Mesenteric fat pad (tissue), 1 donor: ENCODE measurements at places on chromosomes 12 and 14. TPM values are rescaled to one million over a fixed set of nuclear protein-coding genes. Genes with fewer than 3 reads are reported as not detected.

Gene ANKRD33
- not detected for total RNA-seq

Gene RHOJ
- total RNA-seq = 14.5 TPM

Gene ZC2HC1C
- 3.1 TPM for total RNA-seq

Gene TEX22
- not detected for total RNA-seq

Gene APOF
- total RNA-seq = not detected

- no peak for DNase-seq
These were observed 156.3 kb downstream of the TMX1 start for GRCh38 chr14:51396222-51396815.

- DNase-seq = no peak
These were observed 194.8 kb downstream of the SLC41A2 start for GRCh38 chr12:104763168-104763805.

DNA sequence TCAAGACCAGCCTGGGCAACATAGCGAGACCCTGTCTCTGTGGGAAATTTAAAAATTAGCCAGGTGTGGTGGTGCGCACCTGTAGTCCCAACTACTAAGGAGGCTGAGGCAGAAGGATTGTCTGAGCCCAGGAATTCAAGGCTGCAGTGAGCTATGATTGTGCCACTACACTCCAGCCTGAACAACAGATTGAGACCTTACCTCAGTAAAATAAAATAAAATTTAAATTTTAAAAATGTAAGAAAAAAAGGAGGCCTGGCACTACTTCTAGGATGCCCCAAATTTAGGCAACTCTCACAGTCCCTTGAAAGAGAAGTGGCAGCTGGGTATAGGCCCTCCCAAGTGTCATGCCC lies 918 bp upstream of the INHBE start:
- DNase-seq = no peak

DNA sequence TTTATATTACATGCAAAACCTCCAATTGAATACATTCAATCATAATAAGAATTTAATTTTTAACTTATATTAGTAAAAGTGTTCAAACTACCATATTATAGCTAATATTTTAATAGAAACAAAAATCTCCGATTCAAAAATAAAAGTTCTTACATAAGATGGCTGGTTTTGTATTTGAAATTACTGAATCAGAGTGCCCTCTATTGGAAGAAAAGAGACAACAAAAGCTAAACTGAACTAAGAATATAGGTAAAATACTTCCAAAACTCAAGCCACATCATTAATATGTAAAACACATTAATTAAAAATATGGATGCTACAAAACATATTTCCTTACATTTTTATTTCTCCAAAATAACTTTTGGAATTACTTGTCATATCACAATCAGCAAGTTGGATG lies 120.3 kb downstream of the GARIN6 start:
- DNase-seq = no peak

DNA sequence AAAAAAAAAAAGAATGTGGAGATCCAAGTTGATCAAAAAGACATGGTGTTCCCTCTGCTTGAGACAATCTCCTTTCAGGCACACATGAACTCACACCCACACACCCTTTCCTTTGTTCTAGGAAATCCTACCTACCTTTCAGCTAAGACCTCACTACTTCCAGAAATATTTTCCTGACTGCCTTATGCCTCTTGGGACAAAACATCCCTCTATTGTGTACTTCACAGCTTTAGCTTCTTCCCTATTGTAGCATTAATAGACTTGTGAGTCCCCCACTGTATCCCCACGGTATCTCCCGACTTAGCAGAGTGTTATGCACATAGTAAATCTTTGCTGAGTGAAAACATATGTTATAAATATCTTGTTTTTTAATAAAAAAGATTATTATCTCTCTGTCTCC lies 44.9 kb upstream of the AEBP2 start:
- no peak for DNase-seq
